ENCODE measurements at places on chromosomes 11 and 22.

- DNase-seq = no peak
Measured at GRCh38 chr11:68099474-68100405, 21.4 kb downstream of the CHKA start.

GRCh38 chr11:110065189-110065588 is 28.0 kb upstream of the ZC3H12C start:
- no peak for DNase-seq

DNA sequence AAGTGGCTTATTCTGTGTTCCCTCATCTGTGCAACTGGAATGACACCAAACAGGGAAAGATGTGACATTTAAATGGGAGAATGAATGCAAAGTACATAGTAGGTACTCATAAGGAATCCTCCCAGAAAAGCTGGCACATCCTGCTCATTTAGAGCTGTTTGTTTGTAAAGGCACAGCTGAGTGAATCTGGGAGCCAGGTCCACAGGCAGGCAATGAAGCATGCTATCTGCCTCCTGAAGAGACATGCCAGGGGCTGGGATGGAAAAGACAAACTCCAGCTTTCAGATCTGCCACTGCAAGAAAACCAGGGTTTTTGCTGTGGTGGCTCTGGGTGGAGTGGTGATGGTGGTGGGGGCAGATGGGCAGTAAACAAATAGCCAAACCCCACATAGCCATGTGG is 150.1 kb downstream of the TENM4 start:
- no peak for DNase-seq

DNA sequence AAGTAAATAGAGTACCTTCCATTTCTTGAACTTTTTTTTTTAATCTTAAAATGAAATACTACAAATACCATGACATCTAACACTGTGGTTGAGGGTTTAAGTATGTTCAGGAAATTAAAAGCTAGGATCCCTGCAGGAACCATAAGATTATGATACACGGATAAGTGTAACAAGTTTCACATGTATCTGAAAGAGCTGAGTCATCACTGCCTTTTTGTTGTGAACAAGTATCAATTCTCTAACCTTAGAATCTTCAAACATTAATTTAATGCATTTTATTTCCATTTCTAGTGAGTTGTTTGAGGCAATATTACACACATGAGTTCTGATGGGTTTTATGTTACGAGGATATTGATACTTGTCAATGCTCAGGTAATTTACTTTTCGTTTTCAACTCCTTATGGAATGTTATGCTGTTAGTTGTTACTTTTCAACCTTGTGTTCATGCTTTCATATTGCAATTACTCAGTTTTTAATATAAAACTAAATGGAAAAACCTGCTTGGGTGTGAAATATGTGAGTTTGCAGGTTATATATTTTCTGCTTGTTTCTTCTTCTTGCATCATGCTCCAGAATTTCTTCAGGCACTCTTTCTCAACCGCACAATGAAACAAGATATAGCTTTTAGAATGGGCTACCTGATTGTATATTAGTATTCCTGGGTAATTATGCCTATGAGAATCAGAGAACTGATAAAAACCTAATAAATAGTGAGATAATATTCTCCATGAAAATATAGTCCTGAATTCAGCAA is 361.3 kb upstream of the MTNR1B start:
- DNase-seq = no peak

DNA sequence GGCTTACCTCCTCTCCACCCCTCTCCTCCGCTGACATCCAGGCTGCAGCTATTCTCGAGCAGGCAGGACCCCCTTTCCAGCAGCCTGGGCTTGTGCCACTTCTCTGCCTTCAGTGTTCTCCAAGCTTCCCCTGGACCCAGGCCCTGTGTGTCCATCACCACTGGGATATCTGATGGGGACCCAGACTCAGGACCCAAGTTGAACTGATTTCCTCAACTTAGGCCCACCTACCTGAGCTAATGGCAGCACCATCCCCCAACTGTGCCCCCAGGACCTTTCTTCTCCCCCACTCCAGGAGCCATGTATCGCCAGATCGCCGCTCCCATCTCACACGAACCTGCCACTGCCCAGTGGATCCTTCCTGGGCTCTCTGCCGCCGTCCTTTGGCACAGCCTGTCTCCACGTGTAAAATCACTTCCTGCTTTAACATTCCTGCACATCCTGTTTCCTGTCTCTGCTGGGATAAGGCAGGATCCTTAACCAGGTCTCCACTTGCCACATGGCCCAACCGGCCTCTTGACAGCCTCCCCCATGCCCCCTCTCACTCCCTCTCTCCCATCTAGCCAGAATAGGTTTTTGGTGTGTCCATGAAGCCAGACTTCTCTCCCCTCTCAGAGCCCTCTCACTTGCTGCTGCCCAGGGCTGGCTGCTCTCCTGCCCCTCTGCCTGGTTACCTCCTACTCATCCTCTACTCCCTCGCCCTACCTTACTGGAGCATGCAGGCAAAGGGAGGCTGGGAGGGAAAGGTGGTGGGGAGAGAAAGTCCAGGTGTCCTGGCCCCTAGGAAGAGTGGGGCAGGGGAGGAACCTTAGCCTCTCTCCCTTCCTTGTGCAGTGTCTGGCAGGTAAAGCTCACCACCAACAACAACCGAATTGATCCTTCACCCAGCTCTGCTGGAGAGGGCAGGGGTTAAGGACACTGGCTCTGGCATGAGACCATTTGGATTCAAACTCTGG is 9.4 kb downstream of the SPATA19 start:
- DNase-seq = no peak

GRCh38 chr11:61752117-61752924 is at the start of gene MYRF:
MYRF (plus strand) TSS chr11:61752636; CDS start chr11:61752745, 109 bp downstream.
- DNase-seq = no peak

DNA sequence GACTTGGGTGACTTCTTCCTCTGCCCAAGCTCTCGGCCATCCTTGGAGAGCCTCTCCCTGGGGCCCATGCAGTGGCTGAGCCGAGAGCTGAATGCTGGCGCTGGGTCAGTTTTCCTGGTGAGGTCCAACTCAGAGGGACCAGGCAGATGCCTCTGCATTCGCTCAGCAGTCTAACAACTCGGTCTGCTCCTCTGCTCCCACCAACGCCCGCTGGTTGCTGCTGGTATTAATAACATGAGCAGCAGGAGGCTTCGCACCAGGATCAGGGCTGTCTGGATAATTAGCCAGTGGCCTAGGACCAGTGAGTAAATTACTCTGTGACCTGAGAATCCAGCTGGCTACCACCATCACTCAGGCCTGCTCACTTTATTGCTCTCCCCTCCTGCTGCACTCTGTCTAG is 77.7 kb upstream of the FAM181B start:
- no peak for DNase-seq

- no peak for DNase-seq
Measured at GRCh38 chr11:118306556-118306955, 2.0 kb downstream of the CD3E start.

DNA sequence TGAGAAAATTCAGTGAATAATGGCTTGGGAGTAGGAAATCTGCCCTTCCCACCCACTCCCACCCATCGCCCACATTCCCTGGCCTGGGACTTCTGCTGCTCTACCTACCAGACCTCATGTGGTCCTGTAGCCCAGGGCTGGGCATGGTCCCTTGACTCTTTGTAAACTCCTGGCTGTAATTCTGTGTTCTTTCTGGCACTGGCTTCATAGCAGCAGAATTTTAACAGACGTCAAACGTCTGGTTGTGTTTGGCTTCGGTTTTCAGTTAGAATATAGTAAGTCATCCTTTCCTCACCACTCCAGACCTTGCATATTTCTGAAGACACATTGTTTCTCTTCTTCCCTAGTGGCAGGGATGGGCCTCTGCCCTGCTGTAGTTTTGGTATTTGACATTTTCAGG is 210.6 kb downstream of the CSNK2A3 start:
- no peak for DNase-seq

DNA sequence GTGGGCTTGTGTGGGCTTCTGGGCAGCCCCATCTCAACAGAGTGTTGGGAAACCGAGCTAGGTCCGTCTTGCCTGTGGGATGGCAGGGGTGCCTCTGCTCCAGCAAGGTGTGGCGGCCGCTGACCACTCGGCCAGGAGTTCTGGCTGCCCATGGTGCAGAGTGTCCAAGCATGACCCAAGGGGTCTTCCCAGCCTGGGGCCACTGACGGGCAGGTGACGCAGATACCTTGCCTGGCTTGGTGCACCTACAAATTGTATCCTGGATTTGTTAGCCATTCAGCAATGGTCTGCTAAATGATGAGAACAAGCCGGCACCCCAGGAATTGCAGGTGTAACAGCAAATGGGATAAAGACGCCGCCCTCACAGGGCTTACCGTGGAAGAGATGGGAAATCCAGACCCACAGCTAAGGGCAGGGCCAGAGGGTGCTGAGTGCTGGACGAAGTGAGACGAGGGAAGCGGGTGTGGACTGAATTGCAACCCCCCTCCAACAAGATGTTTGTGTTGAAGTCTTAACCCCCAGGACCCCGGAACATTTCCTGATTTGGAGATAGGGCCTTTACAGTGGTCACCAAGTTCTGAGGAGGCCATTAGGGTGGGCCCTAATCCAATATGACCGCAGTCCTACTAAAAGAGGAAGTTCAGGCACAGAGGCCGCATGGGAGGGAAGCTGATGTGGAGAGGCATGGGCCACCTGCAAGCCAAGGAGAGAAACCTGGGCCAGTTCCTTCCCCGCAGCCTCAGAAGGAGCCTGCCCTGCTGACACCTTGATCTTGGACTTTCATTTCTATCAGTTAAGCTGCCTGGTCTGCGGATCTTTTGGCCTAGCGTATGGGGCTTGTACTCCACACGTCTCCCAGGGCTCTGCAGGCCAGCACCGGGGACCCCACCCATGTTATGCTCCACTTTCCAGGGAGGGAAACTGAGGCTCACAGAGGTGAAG is 45.2 kb upstream of the LINC01488 start:
- no peak for DNase-seq

DNA sequence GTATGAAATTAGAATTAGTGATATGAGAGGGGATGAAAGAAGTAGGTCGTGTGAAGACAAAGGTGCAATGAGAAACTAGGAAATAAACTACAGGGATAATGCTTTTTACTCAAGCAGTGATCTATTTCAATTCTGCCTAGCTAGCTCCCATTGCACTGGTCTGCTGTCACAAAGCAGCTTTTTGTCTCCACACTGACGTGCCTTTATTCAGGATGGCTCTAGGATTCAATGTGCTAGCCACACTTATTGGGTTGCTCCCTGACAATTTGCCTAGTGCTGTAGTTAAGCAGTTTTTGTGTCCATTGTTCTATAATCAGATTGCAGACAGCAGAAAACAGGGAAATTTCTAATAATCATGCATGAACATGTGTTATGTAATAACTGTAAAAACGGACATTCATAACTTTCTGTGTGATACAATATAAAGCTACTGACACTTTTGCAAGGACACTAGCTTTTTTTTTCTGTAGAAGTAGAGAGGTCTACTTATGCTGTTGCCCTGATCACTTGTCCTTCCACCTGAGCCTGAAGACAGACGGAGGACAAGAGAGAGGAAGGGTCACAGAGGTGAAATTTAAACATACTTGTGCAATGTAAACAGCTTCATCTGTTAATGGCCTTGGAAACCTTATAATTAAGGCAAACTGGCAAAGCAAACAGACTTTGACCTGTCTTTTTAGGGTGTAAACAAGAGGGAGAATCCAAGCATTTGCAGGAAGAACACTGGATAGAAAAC is 269.6 kb downstream of the LRRC4C start:
- no peak for DNase-seq

DNA sequence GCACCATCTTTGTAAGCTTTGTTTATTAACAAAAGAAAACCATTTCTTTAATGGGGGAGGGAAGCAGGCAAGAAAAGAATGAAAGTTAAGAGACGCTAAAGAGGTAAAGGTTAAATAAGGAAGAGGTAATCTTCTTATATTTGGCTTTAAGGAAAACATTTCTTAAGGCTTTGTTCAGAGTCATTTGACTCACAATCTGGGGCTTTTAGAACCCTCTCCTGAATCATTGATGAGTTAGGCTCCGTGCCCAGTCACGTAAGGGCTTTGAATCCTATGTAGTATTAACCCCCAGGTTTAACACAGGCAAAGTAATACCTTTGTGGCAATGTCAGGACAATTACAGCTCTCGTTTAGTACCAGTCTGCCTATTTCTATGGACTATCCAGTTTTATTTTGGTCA is 26.1 kb downstream of the MADD start:
- no peak for DNase-seq

DNA sequence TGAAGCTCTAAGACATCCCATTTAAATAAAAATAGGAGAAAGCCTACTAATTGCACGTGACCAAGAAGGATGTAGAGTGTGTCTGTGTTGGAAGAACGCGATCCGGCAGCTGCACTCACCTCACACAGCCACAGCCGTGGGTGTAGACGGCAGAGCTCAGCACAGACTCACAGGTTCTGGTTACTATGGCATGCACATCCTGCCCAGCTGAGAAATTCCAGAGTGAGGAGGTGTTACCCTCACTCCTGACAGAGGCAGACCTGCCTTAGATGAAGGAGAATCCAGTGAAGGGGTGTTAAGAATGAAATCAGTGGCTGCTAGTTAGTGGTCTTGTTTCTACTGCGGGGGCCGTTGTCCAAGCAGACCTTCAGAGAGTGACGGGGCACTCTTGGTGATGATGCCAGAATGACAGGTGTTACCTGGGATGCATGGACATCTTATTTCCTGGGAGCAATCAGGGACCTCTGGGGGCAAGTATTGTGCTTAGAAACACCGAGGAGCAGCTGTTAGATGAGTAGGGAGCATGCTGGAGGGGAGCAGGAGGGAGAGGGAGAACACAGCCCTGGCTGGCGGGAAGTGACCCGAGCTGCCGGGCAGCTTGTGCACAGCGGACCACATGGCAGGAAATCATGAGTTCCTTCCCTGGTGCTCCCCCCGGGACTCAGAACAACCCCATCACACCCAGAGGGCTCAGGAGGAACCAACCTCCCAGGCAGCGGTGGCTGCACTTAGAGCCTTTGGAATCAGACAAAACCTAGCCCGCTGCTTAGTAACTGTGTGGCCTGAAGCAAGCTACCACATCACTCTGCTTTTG is 12.3 kb downstream of the KCNJ5 start:
- DNase-seq = no peak

- DNase-seq = no peak
Measured at GRCh38 chr11:80524349-80524748, 1083.5 kb upstream of the TENM4 start.

DNA sequence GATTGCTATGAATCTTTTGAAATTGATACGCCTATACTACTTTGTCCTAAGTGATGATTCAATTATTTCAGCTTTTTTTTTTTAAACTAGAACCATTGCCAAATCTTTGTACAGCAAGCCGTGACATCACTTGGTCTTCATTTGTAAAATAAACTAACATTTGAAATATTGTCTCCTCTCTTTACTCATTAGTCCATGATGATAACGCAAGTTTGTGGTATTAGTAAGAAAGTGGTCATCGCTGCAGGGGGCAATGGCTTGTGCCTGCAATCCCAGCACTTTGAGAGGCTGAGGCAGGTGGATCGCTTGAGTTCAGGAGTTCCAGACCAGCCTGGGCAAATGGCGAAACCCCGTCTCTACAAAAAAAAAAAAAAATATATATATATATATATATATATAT is 12.9 kb upstream of the ARHGAP42 start:
- no peak for DNase-seq
